ENCODE measurements at places on chromosomes 2 and 18. TPM values are rescaled to one million over a fixed set of nuclear protein-coding genes. Genes with fewer than 3 reads are reported as not detected.

The GALNT13 gene
- total RNA-seq: 2.7 TPM

The DSG2 gene
- 102 TPM for total RNA-seq

The CHRNG gene
- total RNA-seq: not detected

The DYNAP gene
- total RNA-seq: not detected

The ALPP gene
- not detected for total RNA-seq

The ANTXR1 gene
- total RNA-seq: 73.1 TPM

The ANKRD30B gene
- not detected for total RNA-seq

The RNF144A gene
- total RNA-seq: 1.8 TPM

The SF3B6 gene
- 142 TPM for total RNA-seq

The SRBD1 gene
- total RNA-seq: 19.0 TPM

The ERICH2 gene
- 0.30 TPM for total RNA-seq

The ALLC gene
- total RNA-seq: not detected

The ACTG2 gene
- total RNA-seq: 175 TPM

The ATRAID gene
- total RNA-seq: 128 TPM

The HOXD3 gene
- 2.4 TPM for total RNA-seq

The GYPC gene
- total RNA-seq: 37.4 TPM

The ALPG gene
- not detected for total RNA-seq

The CCT7 gene
- total RNA-seq: 280 TPM

The TNFRSF11A gene
- total RNA-seq: under 0.01 TPM

The FNDC4 gene
- total RNA-seq: 10.7 TPM

The REG3A gene
- not detected for total RNA-seq

The C2orf80 gene
- total RNA-seq: not detected

The PFN4 gene
- total RNA-seq: 0.42 TPM

The NOL4 gene
- total RNA-seq: 0.30 TPM

The UGT1A6 gene
- total RNA-seq: not detected

The ZNF385B gene
- not detected for total RNA-seq

The MAP4K4 gene
- 250 TPM for total RNA-seq

The HOXD13 gene
- total RNA-seq: 2.4 TPM

The GKN1 gene
- not detected for total RNA-seq

The SEPTIN10 gene
- total RNA-seq: 56.4 TPM

The CELF4 gene
- not detected for total RNA-seq

The SATB2 gene
- 3.3 TPM for total RNA-seq

The KRCC1 gene
- total RNA-seq: 22.8 TPM

The GPR39 gene
- 7.4 TPM for total RNA-seq

The CCDC178 gene
- not detected for total RNA-seq

The OSBPL6 gene
- 1.8 TPM for total RNA-seq

The RRM2 gene
- total RNA-seq: 7.1 TPM

The CNGA3 gene
- total RNA-seq: 0.05 TPM

The ARL6IP6 gene
- 20.3 TPM for total RNA-seq

All from smooth muscle cell of the umbilical artery (primary cell).